Thymus (tissue), 14 donors: ENCODE measurements at places on chromosomes 12 and 14.
A peak's percentile ranks its signal among the peaks of the same experiment; 100 is the strongest.

DNA sequence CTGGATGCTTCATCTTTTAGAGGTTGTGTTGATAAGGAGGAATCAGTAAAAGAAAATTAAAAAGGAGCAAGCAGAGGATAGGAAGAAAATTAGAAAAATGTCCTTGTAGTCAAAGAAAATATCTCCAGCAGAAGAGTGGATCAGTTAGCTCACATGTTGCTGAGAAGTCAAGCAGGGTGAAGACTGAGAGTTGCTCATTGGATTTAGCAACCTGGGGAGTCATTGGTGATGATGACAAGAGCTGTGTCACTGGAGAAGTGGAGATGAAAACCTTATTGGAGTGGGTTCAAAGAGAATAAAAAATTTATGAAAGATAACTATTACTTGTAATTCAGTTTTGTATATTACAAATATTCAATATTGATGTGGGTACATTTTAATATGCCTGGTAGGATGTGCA lies 9.8 kb downstream of the FRMD6 start:
- no peak for DNase-seq

DNA sequence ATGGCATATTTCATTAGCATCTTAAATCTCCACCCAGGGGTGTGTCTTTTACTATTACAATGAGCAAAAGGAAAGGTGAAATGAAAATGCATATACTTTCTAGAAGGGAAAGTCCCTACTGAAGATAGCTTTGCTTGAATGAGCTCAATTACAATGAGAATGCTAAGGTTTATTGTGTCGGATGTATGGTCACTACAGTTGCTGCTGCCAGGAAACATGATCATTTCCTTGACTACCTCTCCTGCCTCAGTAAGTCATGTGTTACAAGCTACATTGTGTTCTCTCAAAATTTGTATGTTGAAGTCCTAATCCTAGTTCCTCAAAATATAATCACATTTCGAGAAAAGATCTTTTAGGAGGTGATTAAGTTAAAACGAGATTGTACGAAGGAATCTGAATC lies 322.2 kb downstream of the MDGA2 start:
- no peak for DNase-seq

GRCh38 chr14:42535397-42535796 lies 928.7 kb downstream of the LRFN5 start:
- no peak for DNase-seq

- no peak for DNase-seq
Observed at GRCh38 chr12:51059086-51059485, 11.0 kb downstream of the LETMD1 start.

DNA sequence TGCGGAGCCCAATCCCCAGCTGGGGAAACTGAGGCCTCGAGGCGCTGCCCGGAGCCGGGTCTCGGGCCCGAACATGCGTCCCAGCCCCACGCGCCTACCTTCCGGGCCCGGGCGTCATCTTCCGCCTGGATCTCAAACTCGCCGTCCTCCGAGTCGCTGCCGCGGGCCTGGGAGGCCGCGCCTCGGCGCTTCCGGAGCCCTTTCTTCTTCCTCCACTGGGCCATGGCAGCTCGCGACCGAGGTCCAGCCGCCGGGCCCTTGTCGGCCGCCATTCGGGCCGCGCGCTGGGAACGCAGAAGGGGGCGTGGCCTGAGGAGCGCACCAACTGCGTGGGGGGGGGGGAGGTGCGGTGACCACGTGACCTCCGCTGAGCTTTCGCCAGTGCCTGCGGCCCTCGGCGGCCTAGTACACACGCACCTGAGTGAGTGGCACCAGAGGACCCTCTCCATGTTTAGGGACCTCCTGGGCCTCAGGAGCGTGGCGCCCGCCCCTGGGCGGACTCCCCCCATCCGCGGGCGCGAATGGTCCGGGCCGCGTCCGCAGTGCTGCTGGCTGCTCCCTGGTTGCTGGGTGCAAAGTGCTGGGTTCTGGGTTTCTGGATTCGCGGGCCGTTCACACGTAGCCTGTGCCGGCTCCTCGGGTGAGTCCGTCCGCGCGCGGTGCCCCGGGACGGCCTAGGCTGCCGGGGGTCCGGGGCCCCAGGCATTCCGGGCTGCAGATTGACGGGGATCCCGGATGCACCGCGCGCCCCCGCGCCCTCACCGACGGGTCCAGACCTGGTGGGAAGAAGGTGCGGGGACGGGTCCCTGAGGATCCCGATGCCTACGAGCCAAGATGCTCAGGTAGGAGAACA lies at the start of the genes DDX54 and RITA1:
TSS of gene DDX54 (minus strand) at position 299 of the 853 bp plus-strand sequence. CDS start at position 272, 27 bp downstream.
TSS of gene RITA1 (plus strand) at position 542 of the 853 bp plus-strand sequence. CDS start 1,026 bp downstream, outside the sequence.
- peak; percentile 76 for DNase-seq

DNA sequence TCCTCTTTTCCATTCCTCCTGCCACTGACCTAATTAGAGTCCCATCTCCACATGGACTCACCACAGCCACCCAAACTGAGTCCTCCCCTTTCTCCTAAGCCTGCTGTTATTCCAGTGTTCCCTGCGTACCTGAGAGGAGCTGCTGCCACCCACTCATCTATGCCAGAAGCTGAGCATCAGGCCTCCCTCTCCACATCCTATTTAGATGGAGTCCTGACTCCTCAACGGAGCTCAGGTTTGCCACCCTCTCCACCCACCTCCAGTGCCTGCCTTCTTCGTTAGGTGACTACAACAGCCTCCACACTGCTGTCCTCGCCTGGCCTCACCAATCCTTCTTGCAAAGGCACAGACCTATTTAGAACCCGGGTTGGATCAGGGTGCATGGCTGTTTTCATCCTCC lies 15.2 kb upstream of the ABHD12B start:
- DNase-seq, result no peak

GRCh38 chr14:103899316-103899715 lies 28.9 kb upstream of the TDRD9 start:
- DNase-seq, result no peak

- no peak for DNase-seq
Observed at GRCh38 chr14:28681681-28682080, 84.9 kb upstream of the FOXG1 start.
